NCI-H510A treated with DMSO at 0.1 percent for 48 hours (cell line): ENCODE measurements at places on chromosomes 6 and 20.

GRCh38 chr6:35960187-35960586 is 39.3 kb upstream of the SRPK1 start:
- no peak for DNase-seq

- no peak for DNase-seq
These were observed 190.4 kb downstream of the TPBG start for GRCh38 chr6:82553863-82554531.

DNA sequence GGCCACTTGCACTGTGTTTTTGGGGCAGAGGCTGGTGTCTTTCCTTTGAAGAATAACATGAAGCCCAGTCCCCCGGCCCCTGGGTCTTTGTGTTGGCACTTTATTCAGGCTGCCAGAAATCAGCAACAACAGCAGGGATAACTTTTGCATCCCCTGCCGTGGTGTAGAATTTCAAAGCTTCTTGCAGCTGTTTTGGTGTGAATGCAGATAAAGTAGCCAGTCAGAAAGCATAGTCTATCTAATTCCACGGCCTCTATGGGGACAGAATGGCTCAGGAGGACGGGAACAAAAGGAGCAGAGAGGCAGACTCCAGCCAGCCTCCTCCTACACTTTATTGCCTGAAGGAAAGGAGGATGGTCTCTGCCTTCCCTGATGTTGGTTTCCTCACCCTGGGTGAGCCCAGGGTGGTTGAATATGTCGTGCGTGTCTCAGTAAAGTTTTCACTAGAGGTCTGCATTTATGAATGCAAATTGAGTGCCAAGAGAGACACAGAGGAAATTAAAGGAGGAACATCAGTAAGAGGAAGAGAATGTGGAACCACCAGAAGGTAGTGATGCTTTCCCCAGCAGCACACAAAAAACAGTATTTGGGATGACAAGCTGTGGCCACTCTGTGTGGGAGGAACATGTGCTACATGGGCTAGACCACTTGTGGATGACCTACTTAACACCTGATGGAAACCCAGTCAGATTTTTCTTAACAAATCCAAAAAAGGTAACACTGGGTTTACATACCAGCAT is 125.9 kb upstream of the TRAF3IP2 start:
- no peak for DNase-seq

GRCh38 chr6:137000825-137001224 is 43.9 kb downstream of the IL20RA start:
- no peak for DNase-seq

GRCh38 chr6:110484321-110484720 is 7.9 kb upstream of the SLC22A16 start:
- no peak for DNase-seq

GRCh38 chr6:83071023-83071422 is 3.6 kb downstream of the DOP1A start:
- no peak for DNase-seq
